ENCODE measurements at places on chromosomes 2 and 18. TPM values are rescaled to one million over a fixed set of nuclear protein-coding genes. Genes with fewer than 3 reads are reported as not detected.

GRP gene
- not detected for total RNA-seq

GRCh38 chr2:240425236-240425615, 10.2 kb upstream of the GPC1 start:
- DNase-seq: no peak

SAP130 gene
- 2.8 TPM for total RNA-seq

DNA sequence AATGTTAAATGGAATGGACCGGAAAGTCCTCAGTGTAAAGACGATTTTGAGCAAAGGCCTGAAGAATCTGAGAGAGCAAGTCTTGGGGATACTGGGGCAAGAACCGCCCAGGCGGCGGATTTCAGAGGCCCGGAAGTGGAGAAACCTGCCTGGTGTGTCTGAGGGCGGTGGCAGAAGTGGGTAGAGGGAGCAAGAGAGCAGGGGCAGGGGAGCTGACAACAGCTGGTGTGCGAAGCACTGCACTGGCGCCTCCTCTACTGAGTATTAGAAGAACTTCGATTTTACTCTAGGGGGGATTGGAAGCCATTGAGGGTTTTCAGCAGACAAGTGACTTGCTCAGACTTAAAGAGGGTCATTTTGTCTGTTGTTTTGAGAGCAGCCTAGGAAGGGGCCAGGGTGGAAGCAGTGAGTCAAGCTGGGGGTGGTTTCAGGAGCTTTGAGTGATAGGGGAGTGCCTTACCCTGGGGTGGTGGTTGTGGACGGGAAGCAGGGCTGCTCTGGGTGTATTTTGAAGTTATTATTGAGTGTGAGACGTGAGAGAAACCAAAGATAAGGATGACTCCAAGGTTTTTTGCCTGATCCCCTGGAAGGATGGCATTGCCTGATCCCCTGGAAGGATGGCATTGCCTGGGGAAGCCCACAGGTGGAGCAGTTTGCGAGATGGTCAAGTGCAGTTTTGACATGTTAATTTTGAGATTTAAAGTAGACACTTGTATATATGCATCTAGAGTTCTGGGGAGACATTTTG, 52.5 kb downstream of the ZNF236 start:
- no peak for DNase-seq

GRCh38 chr2:100757621-100758394, 62.1 kb upstream of the NPAS2 start:
- DNase-seq: no peak

GRCh38 chr2:168742258-168742932, 60.0 kb upstream of the NOSTRIN start:
- DNase-seq: no peak

DNA sequence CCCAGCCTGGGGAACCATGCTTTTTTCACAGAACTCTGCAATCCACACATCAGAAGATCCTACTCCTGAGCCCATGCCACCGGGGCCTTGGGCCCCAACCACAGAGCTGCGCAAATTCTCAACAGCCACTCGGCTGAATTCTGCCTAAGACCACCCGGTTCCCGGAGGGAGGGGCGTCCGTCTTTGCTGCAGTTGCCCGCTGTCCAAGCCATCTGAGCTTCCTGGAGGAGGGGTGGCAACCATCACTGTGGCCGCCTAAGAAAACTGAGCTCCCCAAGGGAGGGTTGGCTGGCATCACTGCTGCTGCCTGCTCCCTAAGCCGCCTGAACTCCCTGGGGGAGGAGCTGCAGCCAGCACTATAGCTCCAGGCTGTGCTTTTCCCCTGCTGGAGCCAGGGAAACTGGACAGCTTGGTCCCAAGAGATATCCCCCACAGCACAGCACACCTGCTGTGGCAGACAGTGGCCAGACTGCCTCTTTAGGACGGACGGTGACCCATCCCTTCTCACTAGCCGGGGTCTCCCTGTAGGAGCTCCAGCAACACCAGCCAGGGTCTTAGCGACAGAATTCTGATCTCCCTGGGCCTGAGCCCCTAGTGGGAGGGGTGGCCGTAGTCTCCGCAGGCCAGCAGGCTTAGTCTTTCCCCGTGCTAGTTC, 1411.6 kb upstream of the CDH2 start:
- DNase-seq: no peak

DNA sequence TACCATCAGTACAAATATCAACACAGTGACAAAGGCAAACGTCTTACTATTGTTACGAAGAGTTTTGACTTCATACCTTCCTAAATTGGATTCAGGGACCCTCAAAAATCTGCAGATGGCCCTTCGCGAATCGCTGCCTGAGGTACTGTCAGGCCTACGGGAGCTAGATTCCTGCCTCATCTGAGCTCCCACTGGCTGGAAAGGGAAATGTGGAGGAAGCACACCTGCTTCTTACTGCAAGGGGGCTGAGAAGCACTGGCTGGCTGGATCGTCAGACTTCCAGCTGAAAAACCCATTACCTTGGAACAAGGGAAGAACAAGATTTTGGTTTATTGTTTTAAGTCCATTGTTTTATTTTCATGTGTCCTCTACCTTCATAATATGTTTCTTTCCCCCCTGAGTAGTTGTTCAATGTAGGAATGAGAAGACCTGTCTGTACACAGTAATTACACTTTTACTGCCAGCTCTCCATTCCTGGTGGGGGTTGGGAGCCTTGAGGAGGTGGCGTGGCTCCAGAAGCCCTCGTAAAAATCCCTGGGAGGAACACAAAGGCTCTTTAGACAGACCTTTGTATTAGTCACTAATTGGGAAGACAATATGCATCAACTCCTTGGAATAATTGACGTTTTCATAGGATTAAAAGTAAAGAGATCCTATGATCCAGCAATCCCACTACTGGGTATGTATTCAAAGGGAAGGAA, 124.1 kb upstream of the NOSTRIN start:
- DNase-seq: no peak

- no peak for DNase-seq
Measured at GRCh38 chr18:1884623-1885022, 686.7 kb downstream of the METTL4 start.

DNA sequence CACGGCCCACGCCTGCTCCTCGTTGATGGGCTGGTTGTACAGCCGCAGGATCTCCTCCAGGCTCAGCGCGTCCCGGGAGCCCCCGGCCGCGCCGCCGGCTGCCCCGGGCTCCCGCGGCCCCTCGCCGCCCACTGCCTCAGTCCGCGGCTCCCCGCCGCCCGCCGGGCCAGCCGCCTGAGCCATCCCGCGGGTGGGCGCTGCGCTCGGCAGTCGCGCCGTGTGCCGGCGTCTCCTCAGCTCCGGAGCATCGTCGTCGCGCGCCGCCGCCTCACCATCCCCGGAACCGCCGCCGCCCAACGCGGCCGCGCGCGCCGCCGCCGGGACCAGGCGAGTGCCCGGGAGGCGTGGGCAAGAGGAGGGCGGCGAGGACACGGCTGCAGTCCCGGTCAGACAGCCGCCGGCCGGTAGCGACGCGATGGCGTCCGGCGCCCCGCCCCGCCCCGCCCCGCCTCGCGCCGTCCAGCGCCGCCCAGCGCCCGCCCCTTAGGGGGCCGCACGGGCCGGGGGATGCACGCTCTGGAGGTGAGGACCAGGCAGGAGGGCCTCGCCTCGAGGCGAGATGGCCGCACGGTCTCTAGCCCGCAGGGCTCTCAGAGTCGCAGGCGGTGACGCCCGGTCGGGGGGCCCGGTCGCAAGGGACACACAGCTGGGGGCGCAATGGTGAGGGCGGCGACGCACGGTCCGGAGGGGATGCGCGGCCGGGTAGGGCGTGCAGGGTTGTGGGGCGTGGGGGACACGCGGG, at the start of gene SPIRE1:
Gene SPIRE1 (minus strand): TSS at position 424 of the 742 bp plus-strand sequence. CDS start 241 bp downstream, at position 183.
- peak; percentile 86 for DNase-seq

DNA sequence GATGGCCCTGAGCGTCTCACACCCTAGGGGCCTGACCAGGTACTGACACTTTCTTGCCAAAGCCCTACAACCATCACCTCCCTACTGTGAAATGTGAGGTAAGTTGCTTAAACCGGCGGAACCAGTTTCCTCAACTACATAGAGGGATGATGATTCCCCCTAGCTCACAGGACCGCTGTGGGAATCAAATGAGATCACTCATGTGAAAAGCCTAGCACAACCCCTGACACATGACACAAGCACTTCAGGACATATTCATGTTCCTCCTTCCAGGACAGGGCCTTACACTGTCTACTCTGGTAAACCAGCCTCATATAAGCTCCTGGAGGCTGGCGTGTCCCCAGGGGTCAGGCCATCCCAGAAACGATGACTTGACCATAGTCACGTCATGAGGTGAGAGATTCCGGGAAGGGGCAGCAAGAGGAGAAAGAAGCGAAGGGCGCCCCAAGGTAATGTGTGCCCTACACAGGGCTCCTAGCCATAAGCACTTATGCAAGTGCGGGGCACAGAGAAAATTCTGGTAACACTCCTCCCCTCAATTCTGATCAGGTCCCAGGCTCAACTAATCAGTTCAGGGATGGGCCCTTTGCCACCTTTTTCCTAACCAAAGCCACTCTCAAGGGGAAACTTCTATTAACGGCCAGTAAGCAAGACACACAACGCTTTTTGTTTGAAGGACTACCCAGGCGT, 49.5 kb downstream of the C2orf42 start:
- peak; percentile 78 for DNase-seq
